ENCODE measurements at places on chromosomes 5 and 9.

DNA sequence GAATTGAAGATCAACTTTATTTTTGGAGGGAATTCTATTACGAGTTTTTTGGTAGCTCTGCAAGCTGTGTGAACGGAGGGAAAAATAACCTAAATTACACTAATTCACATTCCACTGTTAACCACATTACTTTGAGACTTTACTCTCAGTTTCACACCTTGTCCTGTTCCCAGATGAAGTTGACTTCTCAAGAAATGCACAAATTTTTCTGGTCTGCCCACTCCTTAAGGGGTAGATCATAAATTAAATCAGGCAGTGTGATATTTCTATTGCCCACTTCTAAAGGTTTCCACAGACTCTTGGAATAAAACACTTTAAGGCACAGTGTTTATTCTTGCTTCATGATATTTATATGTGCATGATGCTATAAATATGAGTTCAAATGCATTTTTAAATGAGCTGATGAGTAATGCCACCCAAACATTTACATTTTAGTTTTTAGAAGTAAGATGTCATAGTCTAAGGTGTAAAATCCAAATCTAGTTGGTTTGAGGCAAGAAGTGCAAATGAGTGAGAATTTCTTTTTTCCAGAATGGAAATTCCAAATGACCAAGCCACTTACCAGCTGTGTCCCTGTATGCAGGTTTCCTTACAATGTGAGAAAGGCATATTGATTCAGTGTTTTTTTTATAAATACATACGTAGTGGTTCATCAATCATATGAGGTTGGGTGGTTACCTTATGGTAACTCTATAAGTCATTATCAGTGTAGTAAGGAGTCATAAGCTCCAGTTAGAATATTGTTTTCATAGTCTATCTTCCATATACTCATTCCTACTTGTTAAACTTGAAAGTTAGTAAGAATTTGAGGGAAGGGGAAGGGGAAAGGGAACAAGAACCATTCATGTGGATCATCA is 437.7 kb upstream of the MEF2C start:
- DNase-seq: no peak

DNA sequence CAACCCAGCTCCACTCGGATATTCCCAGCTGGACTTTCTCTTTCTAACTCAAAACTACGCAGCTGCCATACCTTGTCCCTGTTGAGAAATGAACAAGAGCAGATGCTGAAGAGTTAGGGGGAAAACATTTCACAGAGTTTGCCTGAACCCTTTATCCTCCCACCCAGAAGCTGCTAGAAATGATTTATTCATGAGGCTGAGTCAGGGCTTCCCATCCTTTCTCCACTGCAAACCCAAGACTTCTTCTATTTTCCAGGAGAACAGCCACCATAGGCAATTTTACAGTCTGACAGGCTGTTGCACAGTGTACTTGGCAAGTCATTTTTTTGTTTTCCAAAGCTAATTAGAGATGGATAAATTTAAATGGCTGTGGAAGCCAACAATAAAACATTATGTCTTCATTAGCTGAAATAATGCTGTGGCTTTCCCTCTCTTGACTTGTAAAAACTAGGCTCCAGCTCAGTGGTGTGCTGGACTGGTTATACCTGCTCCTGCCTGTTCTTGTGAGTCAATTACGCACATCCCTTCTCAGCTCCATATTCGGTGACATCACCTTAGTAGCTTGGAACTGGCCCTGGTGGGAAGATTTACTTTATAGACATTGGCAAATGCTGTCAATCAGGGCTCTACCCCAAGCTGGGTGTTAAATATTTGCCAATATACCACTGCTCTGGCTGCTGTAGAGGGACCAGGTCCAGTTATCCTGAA is 71.9 kb downstream of the KIF4B start:
- no peak for DNase-seq

DNA sequence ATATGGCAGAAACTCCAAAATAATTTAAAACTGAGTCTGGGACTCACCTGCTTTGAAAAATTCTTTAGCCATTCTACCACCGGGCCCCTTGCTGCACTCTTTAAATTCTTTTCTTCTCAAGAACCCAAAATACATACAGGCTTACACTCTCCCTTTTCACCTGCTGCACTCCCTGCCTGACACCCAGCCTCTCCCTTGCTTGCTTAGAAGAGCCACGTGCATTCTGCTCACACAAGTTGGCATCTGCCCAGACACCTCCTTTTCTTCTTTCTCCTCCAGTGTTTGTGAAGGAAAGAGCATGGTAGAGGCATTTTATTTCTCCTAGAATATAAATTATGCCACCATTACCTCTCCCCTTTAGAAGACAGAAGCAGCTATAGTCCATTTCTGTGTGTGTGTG is 39.0 kb upstream of the AOPEP start:
- DNase-seq: no peak

- DNase-seq: no peak
These were observed 3.1 kb upstream of the UNC13B start for GRCh38 chr9:35158501-35159280.

DNA sequence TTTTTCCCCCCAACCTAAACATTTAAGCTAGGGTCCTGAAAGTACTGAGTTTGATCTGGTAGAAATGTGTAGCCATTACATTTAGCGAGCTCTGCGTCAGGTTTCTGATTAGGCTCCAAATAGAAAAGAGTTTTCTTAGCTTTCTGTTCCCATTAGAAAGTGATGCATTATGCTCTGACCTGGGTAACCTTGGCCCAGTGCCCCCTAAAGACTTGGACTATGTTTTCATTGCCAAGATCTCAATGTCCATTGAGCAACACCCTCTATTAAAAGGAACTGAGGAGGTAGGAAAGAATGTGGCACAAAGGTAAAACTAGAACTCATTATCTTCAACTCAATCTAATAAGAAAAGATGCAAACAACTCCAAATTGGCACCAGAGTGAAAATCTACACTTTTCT is 358.9 kb upstream of the PCSK5 start:
- no peak for DNase-seq

GRCh38 chr5:35855187-35855586 is 1.5 kb upstream of the IL7R start:
- no peak for DNase-seq

- no peak for DNase-seq
These were observed 67.1 kb downstream of the KLF4 start for GRCh38 chr9:107422189-107423185.

DNA sequence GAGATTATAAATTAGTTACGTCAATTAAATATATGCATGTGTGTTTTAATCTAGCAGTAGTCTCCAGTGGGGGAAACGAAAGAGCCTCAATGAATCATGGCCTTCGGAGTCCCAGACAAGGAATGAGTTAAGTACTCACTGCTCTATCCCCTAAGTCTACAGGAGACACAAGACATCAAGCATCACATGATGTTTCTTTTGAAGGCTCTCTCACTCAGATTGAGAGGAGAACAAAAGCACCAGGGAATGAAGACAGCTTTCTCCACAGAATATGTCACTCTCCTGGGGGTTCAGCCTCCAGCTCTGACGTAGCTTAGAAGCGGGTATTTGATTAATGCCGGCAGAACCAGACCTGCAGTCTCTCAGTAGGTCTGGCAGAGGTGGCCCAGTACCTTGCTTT is 381.4 kb downstream of the ACTL7B start:
- DNase-seq: no peak

- DNase-seq: no peak
These were observed 1.7 kb downstream of the ADAMTS19 start for GRCh38 chr5:129461711-129462332.

- DNase-seq: no peak
These were observed 23.6 kb downstream of the MARCHF6 start for GRCh38 chr5:10377081-10377480.

- no peak for DNase-seq
These were observed 66.9 kb downstream of the GRIN3A start for GRCh38 chr9:101671567-101671966.

GRCh38 chr5:168174376-168174775 is 117.1 kb upstream of the WWC1 start:
- DNase-seq: no peak

DNA sequence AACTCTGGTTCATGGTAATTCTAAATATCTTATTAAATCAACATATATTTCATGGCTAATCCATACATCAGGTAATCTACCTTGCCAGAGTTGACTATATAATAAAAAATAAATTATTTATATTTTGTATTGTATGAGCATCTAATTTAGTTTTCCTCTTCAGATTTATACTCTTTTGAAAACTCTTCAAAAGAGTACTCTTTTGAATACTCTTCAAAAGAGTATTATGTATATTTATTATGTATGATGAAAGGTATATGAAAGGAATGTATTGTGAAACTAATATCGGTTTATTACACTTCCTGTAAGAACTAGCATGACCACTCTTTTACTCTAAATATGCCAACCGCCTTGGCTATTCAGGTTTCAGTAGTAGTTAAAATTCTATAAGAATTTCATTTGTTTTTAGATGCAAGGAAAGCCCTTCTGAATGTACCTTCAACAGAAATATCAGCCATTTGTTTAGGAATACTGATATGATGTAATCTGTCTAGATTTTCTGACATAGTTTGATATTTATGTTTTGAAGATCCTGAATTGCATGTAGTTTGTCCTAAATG is 178.7 kb downstream of the WDR70 start:
- no peak for DNase-seq

DNA sequence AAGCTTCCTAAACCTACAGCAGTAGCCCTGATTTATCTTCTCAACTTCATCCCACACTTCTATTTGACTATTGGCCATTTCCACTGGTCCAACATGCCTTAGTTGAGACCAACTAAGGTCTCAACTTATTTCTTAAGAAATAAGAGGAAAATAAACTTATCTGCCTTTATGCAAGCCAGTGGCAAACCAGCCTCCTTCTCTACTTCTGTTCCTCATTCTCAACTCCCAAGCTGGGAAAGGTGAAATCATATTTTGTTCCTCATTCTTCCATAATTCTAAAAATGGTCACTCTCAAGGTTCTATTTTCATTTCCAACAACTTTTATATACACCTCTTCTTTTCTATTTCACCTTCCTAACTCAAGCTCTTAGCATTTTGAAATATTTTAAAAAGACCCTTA is 149.6 kb upstream of the C9orf72 start:
- DNase-seq: no peak

DNA sequence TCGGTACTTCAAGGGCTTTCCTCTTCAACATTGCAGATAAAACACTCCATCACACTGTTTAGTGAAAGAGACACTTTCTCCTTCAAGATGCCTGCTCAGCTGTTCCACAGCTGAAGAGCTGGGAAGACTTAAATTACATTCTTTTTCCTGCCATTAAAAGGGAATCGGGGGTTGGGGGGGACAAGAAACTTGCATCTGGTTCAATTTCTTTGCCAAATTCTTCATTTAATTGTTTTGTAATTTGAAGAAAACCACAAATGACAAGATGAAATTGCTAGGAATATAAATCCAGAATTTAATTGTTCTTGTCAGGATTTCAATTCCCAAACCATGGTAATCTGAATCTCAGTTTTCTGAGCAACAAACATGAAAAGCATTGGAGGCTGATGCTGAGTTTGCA is 478.3 kb downstream of the EBF1 start:
- no peak for DNase-seq

DNA sequence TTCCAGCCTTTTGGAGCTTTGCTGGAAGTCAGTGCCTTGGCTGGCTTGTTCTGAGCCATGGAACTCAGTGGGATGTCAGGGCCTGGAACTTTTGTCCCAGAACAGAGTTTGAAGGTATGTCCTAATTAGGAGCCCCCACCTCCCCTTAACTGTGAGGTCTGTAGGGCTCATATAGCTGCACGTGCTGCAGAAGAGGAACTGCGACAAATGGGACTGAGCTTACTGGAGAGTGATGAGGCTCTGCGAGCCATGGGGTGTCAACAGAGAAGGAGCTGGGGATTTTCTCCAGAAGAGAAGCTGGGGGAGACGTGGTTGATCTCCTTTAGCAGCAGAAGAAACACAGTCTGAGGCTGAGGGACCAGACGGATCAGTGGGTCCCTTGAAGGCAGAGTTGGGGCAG is 10.9 kb downstream of the TMEM8B start:
- no peak for DNase-seq

GRCh38 chr5:134103998-134104654 is 10.4 kb upstream of the TCF7 start:
- DNase-seq: no peak

DNA sequence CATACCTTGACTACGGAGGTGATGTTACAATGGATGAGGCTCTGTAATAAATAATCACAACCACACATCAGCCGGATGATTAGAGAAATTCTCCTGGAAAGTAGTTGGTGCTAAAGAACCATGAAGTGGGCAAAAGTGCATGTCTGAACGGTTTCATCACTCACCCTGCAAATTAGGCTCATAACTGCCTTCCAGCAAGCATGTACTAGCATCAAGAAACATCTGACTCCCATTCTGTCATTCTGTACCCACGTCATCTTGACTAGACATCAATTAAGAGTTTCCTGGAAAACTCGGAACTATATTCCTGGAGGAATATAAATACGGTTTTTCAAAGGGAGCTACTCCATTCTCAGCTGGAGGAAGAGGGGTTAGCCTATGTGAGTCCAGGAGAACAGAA is 52.2 kb downstream of the HSD17B3 start:
- DNase-seq: no peak

DNA sequence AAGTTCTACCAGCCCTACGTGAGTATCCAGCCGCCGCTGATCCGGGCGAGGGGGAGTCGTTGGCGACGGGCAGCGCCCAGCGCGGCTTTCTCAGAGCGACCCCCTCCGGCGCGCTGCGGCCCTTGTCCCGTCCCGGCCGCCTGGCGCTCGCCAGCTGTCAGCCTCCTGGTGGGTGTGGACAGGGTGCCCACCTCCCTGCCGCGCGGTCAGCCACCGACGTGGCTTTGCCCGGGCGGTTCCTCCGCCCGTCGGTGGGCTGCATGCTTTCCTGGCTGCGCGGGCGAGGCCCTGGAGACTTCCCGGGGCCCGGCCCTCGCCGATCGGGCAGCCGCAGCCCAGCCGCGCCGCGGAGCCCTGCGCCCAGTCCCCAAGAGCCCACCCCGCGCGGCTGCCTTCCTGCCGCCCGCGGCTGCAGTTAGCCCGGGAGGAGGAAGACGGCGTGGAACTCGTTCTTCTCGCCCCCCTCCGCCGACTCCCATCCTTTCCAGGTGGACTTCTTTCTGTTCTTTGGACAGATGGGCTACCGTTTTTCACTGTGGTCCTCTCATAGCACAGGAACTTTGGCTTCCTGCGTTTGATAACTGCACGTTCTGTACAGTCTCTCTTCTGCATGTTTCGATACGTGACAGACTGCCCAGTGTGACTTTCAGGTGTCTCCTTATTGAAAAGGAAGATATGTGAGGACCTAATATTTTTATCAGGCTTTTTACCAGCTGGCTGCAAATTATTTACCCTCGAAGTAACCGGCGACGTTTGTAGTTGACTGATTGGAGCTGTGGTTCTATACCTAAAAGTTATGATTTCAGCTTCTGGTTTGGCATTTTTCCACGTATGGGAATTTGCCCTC is 577 bp downstream of the AP3S1 start:
- DNase-seq: no peak

Data from stimulated activated CD4-positive, alpha-beta T cell treated with anti-CD3 and anti-CD28 coated beads, Interleukin-15, amount 100 ng/mL, for 1 hour (primary cell).